H1 (cell line): ENCODE measurements at places on chromosomes 3 and 15.

DNA sequence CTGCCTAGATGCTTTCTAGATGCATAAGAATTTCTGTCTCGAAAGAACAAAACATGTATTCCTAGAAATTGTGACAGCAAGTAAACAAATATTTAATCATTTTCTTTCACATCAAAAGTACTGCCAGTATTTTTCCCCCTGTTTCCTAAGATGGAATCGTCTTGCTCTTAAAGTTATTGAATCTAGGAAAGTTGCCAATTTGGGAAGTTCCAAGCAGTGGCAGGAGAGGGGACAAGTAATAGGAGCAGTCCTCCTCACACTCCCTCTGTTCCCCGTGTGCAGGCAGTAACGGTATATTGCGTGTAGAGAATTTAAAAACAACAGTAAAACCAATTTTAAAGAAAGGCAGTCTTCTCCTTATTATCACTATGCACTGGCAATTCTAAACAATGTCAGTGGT, 619.8 kb downstream of the TBL1XR1 start:
- H3K36me3 ChIP-seq, result no peaks in the 10 kb centered on the region
- DNase-seq, result no peak
- no peak overlapping the region for H3K27ac ChIP-seq
- H3K27me3 ChIP-seq, result no peaks in the 10 kb centered on the region
- H3K4me3 ChIP-seq, result no peak overlapping the region

DNA sequence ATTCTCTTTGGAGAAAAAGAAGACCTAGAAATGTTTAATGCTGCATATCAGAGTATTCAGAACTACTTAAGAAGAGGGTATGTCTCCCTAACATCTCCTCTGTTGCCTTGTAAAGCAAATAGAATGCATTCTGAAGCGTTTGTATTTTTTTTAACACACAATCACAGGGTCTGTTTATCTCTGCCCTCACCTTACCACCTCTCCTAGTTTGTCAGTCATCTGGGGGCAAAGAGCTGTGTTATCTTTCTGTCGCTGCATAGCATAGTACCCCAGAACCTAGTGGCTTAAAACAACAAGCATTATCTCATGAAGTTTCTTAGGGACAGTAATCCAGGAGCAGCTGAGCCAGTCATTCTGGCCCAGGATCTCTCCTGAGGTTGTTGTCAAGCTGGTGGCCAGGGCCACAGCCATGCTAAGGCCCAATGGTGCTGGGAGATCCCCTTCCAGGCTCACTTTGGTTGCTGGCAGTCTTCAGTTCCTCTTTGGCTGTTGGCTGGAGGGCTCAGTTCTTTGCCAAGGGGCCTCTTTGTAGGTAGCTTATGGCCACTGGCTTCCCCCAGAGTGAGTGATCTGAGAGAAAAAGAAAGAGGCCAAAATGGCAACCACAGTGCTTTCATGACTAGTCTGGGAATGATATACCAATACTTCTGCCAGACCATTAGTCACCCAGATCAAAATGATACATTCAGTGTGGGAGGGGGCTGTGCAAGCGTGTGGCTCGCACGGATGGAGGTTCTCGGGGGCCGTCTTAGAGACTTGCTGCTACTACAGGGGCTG, 17.8 kb downstream of the EDEM1 start:
- no peaks in the 10 kb centered on the region for H3K4me1 ChIP-seq
- H3K27ac ChIP-seq, result no peak overlapping the region

- H3K27ac ChIP-seq, result no peak overlapping the region
- DNase-seq, result peak; percentile 4
- no peak overlapping the region for H3K4me3 ChIP-seq
- H3K27me3 ChIP-seq, result no peaks in the 10 kb centered on the region
These were observed 138.9 kb downstream of the PDE8A start for GRCh38 chr15:85120351-85121113.

DNA sequence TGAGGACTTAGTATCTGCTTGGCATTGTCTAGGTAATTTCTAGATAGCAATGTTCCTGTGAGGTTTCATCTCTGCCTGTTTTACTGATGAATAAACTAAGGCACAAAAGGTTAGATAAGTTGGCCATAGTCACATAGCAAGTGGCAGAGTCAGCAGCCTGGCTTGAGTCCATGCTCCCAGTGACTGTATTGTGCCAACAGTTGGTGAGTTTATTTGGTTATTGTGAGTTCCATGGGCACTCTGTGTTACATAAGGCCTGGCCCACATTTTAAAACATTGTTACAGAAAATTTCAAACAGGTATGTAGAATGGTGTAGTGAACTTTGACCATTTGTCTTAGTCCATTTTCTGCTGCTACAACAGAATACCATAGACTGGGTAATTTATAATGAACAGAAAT, 15.2 kb downstream of the MCM2 start:
- no peak overlapping the region for H3K4me3 ChIP-seq
- H3K36me3 ChIP-seq, result peaks cover 89% of the 10 kb centered on the region
- H3K4me1 ChIP-seq, result no peaks in the 10 kb centered on the region
- H3K27me3 ChIP-seq, result no peaks in the 10 kb centered on the region

GRCh38 chr15:90009301-90010022, 8.3 kb downstream of the ZNF710 start:
- no peak for DNase-seq
- H3K4me3 ChIP-seq, result no peak overlapping the region
- no peaks in the 10 kb centered on the region for H3K27me3 ChIP-seq
- peaks cover 16% of the 10 kb centered on the region for H3K4me1 ChIP-seq
- no peaks in the 10 kb centered on the region; the same call in 1 of the 2 replicates for H3K36me3 ChIP-seq

DNA sequence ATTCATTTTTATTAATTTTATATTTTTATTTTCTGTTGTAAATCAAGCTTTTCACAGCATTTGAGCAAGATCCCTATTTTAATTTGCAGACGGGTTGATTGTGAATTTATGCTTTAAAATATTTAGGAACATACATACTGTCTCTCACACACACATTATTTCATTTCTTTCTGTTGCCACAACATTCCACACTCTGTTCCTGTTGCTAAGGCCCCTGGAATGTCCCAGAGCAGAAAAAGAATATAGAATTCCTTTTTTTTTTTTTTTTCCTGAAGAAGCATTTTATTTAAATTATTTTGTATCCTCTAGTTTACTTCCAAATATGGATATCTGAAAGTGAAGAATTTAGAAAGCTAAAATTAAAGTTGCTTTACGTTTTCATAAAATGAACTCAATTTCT, 36.8 kb upstream of the SCAANT1 start:
- DNase-seq, result no peak
- H3K4me1 ChIP-seq, result no peaks in the 10 kb centered on the region
- no peaks in the 10 kb centered on the region for H3K27me3 ChIP-seq
- H3K4me3 ChIP-seq, result no peak overlapping the region
- no peak overlapping the region for H3K27ac ChIP-seq
- H3K36me3 ChIP-seq, result no peaks in the 10 kb centered on the region

- no peak for DNase-seq
- no peak overlapping the region for H3K4me3 ChIP-seq
- no peaks in the 10 kb centered on the region for H3K27me3 ChIP-seq
- H3K36me3 ChIP-seq, result no peaks in the 10 kb centered on the region
These were observed 348.6 kb upstream of the GRM7 start for GRCh38 chr3:6512172-6512800.

DNA sequence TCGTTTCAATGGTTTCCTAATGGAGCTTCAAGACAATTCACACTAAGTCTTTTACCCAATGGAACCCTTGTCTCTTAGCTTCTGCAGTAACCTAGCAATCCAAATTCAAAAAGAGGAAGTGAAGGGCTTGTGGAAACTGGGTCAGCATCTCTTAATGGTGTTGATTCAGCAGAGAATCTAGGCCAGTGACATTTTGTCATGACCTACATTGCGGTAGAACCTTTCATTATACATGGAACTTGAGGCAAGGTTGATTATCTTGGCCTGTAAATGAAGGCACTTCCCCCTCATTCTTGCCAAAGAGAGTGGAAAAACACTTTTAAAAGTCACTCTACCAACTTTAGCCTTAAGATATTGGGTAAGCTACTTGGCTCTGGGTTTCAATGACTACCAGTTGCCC, 42.8 kb downstream of the C2CD4B start:
- no peak for DNase-seq
- no peaks in the 10 kb centered on the region for H3K36me3 ChIP-seq
- no peaks in the 10 kb centered on the region for H3K4me1 ChIP-seq
- H3K27me3 ChIP-seq, result no peaks in the 10 kb centered on the region

DNA sequence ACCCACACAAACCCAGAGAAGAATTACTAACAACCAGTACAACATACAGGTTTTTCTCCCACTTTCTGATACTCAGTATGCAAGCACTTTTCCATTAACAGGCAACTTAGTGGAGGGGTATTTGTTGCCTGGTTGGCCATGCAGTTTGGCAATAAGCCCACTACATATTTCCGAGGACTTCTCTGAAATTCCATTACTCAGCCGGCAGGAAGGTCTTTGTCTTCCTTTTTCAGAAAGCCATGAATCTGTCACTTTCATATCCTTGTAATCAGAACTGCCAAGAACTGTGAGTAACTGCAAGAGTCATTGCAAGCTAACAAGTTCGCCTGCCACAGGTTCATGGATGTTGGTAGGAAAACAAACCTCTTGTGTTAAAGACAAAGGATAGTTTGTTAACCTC, 422.3 kb upstream of the ROBO1 start:
- H3K36me3 ChIP-seq, result no peaks in the 10 kb centered on the region
- no peaks in the 10 kb centered on the region for H3K4me1 ChIP-seq
- DNase-seq, result no peak
- no peak overlapping the region for H3K4me3 ChIP-seq
- H3K27ac ChIP-seq, result no peak overlapping the region
- H3K27me3 ChIP-seq, result no peaks in the 10 kb centered on the region

- H3K27me3 ChIP-seq, result peaks cover 12% of the 10 kb centered on the region; the same call in 1 of the 2 replicates
- no peak for DNase-seq
- no peaks in the 10 kb centered on the region for H3K36me3 ChIP-seq
- no peak overlapping the region for H3K4me3 ChIP-seq
- peaks cover 19% of the 10 kb centered on the region; the same call in 1 of the 2 replicates for H3K4me1 ChIP-seq
These were observed 695.2 kb downstream of the TUSC7 start for GRCh38 chr3:117404730-117405129.

DNA sequence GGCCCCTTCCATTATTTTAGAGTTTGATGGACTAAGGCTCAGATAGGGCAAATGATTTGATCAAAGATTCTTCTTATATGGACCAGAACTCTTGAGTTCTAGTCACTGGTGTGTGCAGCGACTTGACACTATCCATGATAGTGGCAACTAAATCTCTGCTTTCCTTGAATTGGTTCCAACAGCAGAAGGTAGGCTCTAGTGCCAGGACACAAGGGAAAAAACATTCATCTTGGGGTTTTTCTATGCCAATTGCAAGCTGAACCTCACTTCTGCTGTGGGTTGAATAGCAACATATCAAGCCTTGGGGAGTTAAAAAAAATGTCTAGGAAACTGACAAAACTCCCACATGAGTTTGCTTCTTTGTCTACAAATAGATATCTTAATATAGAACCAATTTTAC, 35.1 kb downstream of the CTXND1 start:
- H3K4me1 ChIP-seq, result no peaks in the 10 kb centered on the region
- no peak overlapping the region for H3K4me3 ChIP-seq
- no peaks in the 10 kb centered on the region for H3K36me3 ChIP-seq
- no peaks in the 10 kb centered on the region for H3K27me3 ChIP-seq
- no peak for DNase-seq

DNA sequence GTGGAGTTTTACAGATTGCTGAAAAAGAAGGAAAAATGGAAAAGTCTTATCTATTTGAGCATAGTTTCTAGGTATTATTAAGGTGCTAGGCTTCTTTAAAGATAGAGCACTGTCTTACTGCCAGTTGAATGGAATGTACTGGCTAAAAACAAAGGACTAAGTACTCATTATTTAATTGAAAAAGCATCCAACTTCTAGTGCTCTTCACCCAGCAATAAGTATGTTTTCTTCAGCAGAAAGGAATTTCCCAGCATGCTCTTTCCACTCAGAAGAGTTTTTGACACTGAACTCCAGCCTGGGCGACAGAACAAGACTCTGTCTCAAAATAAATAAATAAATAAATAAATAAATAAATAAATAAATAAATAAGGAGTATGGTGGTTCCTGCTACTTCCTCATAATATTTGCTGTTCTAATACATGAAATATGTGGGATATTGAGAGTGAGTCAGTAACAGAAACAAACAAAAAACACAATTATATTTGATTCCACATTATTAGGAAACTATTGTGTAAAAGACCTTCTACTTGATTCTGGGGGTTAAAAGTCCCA, 70.6 kb downstream of the ATP13A4 start:
- H3K36me3 ChIP-seq, result no peaks in the 10 kb centered on the region
- H3K4me3 ChIP-seq, result no peak overlapping the region
- H3K27me3 ChIP-seq, result no peaks in the 10 kb centered on the region
- no peak overlapping the region for H3K27ac ChIP-seq
- no peaks in the 10 kb centered on the region for H3K4me1 ChIP-seq
- no peak for DNase-seq

GRCh38 chr3:184160456-184160855, 5.3 kb downstream of the DVL3 start:
- peaks cover 6% of the 10 kb centered on the region for H3K4me1 ChIP-seq
- no peaks in the 10 kb centered on the region for H3K27me3 ChIP-seq
- H3K36me3 ChIP-seq, result peaks cover 10% of the 10 kb centered on the region
- no peak for DNase-seq
- 0 out of 2 replicates have a peak overlapping the region, but pooled peaks have one; percentile 15 for H3K27ac ChIP-seq

DNA sequence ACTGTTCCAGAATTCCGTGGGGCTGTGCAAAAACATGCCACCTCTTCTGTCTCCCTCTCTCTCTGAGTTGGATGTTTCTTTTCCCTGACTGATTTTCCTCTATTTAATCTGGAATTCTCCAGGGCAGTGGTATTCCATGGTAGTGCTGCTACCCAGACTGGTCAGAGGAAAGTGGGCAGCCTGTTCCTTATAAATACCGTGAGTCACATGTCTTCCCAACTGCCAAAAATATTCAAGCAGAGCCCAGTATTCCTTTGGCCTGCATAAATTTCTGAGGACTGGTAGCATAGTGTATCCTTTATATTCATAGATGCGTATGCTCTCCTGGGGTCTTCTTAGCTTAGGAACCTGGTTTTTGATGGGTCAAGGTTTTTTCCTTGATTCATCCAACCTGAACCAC, 40.9 kb downstream of the CEMIP start:
- H3K27me3 ChIP-seq, result no peaks in the 10 kb centered on the region; the same call in 1 of the 2 replicates
- H3K4me3 ChIP-seq, result no peak overlapping the region
- no peak overlapping the region for H3K27ac ChIP-seq
- H3K36me3 ChIP-seq, result no peaks in the 10 kb centered on the region
- DNase-seq, result no peak

GRCh38 chr3:61250784-61251173, 473 bp downstream of the FHIT start:
- H3K27ac ChIP-seq, result no peak overlapping the region
- no peak for DNase-seq
- no peaks in the 10 kb centered on the region for H3K4me1 ChIP-seq
- no peaks in the 10 kb centered on the region for H3K27me3 ChIP-seq

- no peak overlapping the region for H3K27ac ChIP-seq
- H3K36me3 ChIP-seq, result no peaks in the 10 kb centered on the region
- H3K4me3 ChIP-seq, result no peak overlapping the region
- H3K4me1 ChIP-seq, result peaks cover 3% of the 10 kb centered on the region
- H3K27me3 ChIP-seq, result no peaks in the 10 kb centered on the region
These were observed 58.2 kb upstream of the CMTM8 start for GRCh38 chr3:32180141-32180784.

DNA sequence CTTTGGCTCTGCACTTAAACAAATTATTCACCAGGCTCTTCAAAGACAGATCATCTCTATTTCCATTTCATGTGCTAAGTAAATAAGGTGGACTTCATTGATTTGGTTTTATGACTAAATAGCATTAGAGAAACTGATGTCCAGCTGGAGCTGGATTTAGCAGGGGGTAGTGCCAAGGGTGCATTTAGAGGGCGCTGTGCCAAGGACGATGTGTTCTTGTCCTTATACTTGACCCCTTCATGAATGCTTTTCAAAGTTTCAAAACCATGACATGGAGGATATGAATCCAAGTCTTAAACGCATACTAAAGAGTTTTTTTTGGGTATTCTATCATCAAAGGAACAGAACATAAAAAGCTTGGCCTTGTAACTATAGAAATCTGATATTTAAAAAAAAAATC, 233.2 kb downstream of the RYR3 start:
- no peak overlapping the region for H3K27ac ChIP-seq
- no peak for DNase-seq
- H3K36me3 ChIP-seq, result no peaks in the 10 kb centered on the region
- peaks cover 2% of the 10 kb centered on the region for H3K4me1 ChIP-seq
